MM.1S (cell line): ENCODE measurements at places on chromosomes 11 and 22.

DNA sequence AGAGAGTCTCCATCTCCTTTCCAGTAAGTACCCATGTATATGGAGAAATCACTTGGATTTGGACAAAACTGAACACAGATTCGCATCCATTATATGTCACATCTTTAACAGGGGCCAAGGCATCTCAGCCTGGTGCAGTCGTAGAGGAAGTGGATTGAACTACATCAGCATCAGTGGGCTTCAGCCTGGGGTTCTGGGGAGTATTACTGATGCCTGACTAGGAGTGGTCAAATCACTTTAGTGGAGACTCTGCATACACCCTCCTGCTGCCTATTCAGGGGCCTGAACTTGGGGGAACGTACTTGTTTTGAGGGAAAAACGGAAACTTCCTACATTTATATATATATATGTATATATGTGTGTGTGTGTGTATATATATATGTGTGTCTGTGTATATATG, 72.8 kb downstream of the GAB4 start:
- DNase-seq = no peak

GRCh38 chr11:117273550-117274289, 17.4 kb upstream of the BACE1-AS start:
- DNase-seq = no peak

DNA sequence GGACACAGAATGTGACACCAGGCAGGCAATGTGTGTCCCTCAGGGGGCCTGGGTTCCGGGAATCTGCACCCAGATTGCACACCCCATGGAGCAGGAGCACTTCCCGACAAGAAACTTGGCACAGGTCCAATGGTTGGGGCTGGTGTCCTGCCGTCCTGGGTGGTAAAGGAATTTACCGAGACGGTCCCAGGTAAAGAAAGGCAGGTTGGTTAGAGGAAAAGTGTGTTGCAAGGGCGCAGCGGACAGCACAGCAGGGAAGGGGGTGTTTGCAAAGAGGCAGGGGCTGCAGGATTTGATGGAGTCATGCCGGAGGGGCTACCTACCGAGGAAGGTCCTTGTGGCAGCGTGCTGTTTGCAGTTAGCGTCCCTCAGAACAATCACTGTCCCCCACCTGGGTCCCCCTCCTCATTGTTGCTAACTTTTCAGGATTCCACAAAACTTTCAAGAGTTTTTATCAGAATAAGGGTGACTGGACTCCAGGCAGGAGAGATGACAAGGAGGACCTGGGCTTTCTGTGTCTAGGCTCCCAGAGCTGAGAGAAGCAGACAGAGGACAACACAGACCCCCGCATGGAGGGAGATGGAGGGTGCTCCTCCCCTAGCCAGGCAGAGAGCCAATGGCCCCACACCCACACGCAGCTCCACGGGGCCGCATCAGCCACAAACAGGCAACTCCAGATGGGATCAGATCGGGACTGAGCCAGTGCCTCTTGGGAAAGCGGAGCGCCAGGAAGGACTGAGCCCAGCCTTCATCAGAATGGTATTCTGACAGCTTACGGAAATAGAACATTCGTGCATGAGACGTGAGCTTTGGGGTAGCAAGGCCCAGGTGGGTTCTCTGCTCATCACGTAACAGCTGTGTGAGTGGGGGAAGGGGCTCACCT, 1423.9 kb downstream of the BRD1 start:
- no peak for DNase-seq

- no peak for DNase-seq
Observed at GRCh38 chr11:47305734-47306483, 36.0 kb downstream of the MADD start.

DNA sequence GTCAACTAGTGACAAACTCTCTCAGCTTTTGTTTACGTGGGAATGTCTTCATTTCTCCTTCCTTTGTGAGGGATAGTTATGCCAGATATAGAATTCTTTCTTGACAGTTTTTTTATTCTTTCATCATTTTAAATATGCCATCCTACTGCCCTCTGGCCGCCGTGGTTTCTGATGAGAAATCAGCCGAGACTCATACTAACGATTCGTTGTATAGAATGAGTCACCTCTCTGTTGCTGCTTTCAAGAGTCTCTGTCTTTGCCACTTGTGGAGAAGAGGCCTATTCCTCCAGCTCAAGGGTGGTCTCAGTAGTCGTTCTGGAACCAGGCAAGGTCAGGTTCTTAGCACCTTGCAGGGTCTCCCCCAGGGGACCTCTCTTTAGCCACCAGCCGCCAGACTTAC, 8.0 kb downstream of the MYO7A start:
- no peak for DNase-seq

- peak; percentile 56 for DNase-seq
Observed at GRCh38 chr11:76236092-76236999, 30.0 kb upstream of the WNT11 start.

DNA sequence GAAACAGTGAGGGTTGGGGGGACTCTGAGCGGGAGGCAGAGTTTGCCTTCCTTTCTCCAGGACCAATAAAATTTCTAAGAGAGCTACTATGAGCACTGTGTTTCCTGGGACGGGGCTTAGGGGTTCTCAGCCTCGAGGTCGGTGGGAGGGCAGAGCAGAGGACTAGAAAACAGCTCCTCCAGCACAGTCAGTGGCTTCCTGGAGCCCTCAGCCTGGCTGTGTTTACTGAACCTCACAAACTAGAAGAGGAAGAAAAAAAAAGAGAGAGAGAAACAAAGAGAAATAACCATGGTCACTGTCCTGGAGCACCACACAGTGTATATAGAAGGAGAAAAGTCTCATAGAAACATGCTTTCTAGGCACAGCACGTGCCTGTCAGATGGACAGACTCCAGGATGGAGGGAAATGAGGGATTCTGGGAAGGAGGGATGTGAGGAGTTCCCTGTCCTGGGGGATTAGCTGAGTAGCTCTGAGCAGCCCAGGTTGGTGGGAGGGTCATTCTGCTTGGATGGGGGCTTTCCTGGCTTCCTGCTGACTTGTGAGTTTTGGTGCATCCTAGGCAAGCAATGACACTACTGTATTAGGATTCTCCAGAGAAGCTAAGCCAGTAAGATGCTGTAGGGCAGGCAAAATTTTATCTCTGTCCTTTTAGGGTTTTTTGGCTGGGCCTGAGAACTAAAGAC, 3.1 kb downstream of the GSTP1 start:
- no peak for DNase-seq

- DNase-seq = no peak
Observed at GRCh38 chr11:46570790-46571398, 22.9 kb downstream of the AMBRA1 start.

DNA sequence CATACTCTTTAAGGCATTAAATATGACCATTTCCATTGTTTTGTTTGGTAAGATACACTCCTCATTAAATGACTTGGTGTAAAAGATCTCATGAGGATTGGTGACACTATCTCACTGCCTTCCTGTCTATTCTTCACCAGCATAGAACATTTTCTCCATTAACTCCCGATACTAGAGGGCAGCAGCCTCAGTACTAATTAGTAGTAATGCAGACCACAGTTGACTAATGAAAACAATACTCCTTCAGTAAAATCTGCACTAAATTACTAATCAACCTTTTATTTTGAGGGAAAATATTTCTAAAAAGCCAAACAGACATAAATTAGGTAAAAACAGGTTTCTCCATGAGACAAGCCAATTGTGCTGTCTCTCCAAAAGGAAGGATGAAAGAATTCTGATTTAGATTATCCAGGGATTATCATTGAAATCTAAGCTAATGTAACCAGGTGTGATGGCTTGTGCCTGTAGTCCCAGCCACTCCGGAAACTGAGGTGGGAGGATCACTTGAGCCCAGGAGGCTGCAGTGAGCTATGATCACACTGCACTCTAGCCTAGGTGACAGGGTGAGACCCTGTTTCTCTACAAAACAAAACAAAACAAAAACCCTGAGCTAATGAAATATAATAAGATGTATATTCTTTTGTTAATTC, 9.4 kb downstream of the PGM2L1 start:
- peak; percentile 74 for DNase-seq

- no peak for DNase-seq
Observed at GRCh38 chr11:122398167-122398566, 257.4 kb upstream of the UBASH3B start.

DNA sequence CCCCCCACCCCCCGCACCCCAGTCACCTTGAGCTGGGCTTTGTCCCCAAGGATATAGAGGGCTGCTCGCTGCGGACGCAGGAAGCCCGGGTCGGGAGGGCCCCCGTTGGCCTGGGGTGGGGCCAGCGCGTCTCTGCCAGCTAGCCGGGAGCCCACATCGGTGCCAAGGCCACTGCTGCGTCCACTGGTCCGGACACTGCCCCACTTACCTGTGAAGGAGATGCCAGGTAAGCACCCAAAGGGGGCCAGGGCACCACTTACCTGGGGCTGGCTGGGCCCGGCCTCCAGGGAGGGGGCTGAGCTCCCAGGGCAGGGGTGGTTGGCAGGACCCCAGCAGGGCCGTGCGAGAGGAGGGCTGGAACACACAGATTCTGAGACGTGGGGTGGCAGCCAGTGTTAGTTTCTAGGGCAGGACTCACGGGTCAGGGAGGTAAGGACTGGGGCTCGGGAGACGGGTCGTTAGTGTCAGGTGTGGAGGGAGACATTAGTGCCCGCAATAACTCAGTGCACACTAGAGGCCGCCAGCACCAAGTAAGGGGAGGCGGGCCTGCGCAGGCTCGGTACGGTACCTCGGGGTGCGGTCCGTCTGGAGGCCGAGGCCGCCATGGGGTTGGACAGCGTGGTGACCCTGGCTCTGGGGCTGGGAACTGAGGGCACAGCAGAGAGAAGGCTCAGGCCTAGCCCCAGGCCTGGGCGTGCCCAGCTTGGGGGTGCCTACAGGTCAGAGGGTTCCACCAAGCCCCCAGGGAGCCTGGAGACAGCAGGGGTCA, 18.2 kb downstream of the SBF1 start:
- DNase-seq = no peak

- no peak for DNase-seq
Observed at GRCh38 chr11:69801513-69802335, 17.5 kb downstream of the FGF3 start.

- DNase-seq = no peak
Observed at GRCh38 chr11:119336744-119337469, 2.6 kb downstream of the RNF26 start.

- no peak for DNase-seq
Observed at GRCh38 chr22:50720301-50721256, 17.4 kb upstream of the ACR start.

DNA sequence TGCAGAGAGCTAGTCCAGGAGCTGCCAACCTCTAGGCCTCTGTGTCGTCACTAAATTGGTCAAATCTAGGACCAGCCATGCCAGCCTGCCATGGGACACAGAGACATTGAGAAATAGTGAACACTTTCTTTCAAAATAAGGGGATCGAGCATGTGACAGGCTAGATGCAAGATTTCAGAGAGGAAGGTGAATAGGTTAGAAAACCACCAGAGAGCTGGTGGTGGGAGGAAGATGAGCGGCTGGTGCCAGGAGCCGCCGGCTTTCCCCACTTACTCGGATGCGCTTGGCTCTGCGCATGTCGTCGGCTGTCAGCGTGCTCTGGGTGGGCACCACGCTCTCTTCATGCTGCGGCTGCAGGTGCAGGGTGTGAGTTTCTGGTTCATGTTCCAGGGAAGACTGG, 35.4 kb upstream of the NFRKB start:
- DNase-seq = no peak

DNA sequence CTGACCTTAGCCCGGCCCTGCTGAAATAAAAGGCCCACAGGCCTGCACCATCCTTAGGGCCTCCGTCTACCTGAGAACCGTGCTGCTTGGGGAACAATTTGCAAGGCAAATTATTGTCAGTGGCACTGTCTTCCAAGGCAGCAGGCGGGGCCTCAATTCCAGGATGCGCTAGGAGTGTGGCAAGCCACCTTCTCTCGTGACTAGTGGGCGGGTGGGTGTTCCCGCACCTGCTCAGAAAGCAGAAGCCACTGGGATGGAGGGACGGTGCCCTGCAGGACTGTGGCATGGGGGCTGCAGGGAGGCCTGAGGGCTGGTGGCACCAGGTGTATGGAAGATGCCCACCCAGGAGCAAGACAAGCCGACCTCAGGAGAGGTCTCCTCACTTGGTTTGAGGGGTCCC, 58.8 kb upstream of the TTLL12 start:
- DNase-seq = no peak

- DNase-seq = no peak
Observed at GRCh38 chr11:118735203-118735602, 55.8 kb upstream of the TREH start.

- DNase-seq = no peak
Observed at GRCh38 chr22:20386972-20387371, 7.0 kb upstream of the ZNF74 start.

- DNase-seq = no peak
Observed at GRCh38 chr22:39184586-39185577, 32.4 kb upstream of the CBX7 start.

DNA sequence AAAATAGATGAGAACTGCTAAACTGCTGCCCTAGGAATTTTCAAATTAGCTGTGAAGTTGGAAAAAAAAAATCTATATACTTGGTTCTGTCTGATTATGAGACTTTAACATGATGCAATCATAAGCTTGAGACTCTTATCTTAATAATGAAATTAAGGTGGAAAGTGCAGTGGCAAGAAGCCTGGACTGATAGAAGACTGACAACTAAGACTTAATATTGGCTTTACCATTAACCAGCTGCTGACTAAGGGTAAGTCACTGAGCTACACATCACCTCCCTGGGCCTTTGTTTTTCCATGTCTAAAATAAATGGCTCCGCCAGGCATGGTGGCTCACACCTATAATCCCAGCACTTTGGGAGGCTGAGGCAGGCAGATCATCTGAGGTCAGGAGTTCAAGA, 56.9 kb downstream of the SLC35F2 start:
- DNase-seq = no peak

DNA sequence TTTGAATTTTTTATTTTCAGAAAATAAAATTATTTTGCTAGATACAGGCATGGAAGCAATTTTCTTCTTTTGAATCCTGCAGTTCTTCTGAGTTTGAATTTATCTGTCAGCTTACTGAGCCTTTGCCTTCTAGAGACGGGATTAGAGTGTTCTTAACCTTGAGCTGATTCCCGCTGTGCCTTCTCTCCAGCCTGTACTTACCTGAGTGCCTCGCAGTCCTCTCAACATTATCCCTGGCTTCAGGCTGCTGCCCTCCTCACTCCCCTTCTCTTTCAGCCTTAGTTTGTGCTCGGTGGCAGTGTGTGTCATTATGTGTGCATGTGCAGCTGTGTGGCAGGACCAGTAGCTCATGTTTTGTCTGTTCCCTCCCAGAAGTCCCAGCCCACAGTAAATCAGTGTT, 24.3 kb downstream of the OSBP2 start:
- no peak for DNase-seq

- DNase-seq = no peak
Observed at GRCh38 chr11:76830639-76831327, 29.9 kb upstream of the ACER3 start.
